Activated CD4-positive, CD25-positive, alpha-beta regulatory T cell treated with anti-CD3 and anti-CD28 coated beads, Interleukin-2, amount 50 U/mL, for 72 hours (primary cell): ENCODE measurements at places on chromosomes 7 and 10.

GRCh38 chr10:28897617-28898464, 220.5 kb downstream of the BAMBI start:
- DNase-seq: no peak

- no peak for DNase-seq
Observed at GRCh38 chr10:2251631-2252030, 514.3 kb upstream of the ADARB2 start.

- DNase-seq: no peak
Observed at GRCh38 chr7:25831062-25831691, 320.8 kb upstream of the NFE2L3 start.

DNA sequence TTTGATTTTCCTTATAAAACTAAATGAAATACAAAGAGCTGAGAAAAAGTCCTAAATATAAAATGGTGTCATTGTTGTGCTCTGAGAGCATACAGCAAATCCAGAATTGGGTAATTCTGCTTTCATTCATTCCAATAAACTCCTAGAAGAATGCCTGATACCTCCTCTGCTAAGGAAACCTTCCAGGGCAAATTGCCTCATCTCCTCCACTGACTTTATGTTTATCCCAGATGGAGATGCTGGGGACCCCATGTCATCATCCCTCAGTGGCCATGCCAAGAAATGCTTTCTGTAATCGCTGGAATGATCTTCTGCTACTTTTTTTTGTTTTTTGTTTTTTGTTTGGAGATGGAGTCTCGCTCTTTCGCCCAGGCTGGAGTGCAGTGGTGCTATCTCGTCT, 119.3 kb upstream of the PRKCQ start:
- DNase-seq: no peak

GRCh38 chr10:123042708-123043408, 34.1 kb downstream of the ACADSB start:
- DNase-seq: no peak

- no peak for DNase-seq
Observed at GRCh38 chr7:7117935-7118586, 64.3 kb upstream of the C1GALT1 start.

DNA sequence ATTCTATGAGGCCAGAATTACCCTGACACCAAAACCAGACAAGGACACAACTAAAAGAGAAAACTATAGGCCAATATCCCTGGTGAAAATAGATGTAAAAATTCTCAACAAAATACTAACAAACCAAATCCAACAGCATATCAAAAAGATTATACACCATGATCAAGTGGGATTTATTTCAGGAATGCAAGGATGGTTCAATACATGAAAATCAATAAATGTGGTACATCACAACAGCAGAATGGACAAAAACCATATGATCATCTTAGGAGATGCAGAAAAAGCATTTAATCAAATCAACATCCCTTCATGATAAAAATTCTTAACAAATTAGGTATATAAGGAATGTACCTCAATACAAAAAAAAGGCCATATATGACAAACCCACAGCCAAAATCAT, 5.6 kb upstream of the SCART1 start:
- DNase-seq: no peak

- no peak for DNase-seq
Observed at GRCh38 chr7:151342102-151342646, 562 bp downstream of the NUB1 start.

DNA sequence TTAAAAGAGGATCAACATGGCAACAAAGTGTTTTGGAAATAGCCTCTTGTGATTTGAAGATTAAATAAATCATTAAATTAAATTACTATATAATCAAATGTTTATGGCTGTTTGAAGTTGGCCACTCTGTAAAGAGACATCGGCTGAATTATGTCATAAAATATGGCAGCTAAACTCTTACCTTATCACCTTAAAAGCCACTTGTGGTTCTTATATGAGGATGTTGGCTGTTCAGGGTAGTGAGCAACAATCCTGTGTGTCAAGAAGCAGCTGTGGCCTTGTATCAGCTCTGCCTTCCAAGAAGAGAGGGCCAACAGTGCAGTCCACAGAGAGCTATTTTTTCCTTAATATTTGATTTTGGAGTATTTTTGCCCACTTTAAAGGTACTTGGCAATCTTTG, 113.4 kb upstream of the CDK6 start:
- no peak for DNase-seq

DNA sequence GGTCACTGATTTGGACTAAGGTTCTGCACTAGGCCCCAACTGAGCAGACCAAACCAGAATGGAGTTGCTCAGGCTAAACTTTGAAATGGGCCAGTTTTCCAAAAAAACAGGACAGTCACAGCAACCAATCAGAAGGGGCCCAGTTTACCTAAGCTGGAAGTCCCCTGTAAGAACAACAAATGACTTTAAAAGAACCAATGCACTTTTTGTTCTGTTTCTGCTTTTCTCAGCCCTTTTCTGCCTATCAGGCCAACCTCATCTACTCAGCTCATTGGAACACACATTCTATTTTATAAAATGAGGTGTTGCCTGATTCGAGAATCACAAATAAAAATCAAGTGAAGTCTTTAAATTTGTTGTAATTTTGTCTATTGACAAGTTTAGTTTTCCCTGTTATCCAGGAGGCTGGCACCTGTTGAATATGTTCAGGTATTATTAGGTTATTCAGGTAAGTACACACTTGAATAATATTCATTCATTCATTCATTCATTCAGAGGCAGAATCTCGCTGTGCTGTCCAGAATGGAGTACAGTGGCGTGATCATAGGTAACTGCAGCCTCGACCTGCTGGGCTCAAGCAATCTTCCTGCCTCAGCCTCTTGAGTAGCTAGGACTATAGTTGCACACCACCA, 168.7 kb downstream of the TAX1BP1 start:
- no peak for DNase-seq

DNA sequence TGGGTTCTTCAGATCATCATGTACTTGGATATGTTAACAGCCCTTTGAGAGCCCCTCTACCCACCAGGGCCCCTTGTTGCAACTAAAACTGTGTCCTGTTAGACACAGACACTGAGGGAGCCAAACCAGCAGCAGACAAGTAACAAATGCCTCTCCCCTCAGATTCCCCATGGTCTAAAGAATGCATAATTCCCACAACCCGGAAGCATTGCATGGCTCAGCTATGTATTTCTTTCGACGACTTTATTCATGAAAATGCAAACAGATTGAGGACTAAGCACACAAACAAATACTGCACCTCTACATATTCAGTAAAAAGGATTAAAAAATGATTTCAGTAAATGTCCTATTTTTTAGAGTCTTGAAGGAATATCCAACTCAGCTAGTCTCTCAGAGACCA, 70.1 kb upstream of the HECW1 start:
- no peak for DNase-seq

DNA sequence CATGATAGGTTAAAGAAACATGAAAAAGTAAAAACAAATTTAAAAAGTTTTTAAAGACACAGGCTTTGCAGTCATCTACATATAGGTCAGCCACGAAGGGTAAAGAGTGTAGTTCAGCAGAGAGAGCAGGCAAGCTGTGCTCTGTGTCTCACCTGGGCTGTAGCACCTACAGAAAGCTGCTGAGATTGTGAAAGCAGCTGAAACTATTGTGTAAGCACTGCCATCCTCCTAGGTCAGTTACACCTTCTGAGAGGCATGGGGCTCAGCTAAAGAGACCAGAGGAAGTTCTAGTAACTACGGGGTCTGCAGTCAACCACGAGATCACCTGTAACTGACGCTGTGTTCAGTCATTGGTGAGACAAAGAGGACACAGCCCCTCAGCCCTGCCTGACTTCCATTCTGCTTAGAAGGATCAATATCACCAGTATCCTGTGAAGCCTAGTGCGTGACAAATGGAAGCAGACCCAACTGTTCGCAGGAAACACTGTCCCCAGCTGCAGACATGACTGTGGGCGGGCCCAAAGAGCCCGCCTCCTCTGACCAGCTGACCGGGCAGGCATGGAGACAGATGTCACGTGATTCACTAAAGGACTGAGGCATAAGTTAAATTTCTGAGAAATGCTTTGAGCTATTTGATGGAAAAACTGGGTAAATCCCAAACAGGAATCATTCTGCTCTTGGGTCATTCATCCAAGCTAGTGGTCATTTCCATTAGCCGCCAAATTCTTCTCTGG, 87.9 kb downstream of the EBF3 start:
- DNase-seq: no peak

DNA sequence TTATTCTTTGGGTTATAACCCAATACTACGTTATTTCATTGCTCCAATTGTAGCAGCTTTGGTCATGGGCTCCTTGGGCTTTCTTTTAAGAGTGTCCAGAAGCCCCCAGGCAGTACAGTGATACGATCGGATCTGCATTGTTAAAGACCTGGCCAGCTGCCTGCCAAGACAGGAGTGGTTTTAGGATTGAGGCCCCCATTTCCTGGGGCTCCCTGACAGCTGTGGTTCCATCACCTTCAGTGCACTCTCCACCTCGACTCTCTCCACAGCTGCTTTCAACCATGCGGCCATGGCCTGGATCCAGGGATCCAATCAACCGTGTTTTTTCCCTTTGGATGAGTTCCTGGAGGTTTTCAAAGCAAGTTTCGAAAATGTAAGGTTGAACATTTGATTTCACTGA, 123.4 kb upstream of the BTBD16 start:
- DNase-seq: no peak

- no peak for DNase-seq
Observed at GRCh38 chr7:22357311-22358175, 589 bp upstream of the RAPGEF5 start.

GRCh38 chr7:105792488-105793370, 83.7 kb downstream of the ATXN7L1 start:
- DNase-seq: no peak

DNA sequence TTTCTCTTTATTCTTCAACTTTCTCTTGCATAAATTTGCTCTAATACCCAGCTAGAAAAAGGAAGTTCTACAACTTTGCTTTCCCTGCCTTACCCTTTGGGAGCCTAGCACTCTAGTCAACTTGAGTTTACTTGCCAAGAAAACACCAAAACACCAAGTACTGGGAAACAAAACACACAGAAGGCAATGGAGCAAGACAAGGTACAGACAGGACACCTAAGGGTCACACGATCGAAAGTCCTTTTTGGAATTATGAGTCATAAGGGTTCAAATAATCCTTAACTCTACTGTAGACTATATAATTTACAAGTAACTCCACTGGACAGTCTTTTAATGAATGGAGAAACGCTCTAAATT, 42.6 kb upstream of the ANAPC16 start:
- no peak for DNase-seq

DNA sequence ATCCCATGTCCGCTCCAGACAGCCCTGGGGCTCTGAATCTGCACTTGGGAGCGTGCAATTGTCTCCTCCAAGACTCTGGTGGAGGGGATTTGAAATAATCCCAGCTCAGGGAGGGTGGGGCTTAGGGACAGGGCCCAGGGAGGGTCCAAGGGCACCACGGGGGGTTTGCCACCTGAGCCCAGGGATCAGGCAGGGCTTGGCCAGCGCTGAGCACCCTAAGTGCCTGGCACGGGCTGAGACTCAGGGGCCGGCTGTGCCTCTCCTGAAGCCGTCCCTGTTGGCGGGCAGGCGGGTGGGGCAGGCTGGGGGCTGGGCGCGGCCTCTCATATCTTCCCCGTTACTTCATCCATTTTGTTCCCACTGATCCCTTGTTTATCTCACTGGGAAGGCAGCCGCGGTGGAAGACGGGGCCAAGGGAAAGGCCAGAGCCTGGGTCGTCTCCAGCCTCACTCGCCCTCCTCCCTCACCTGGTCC, 41.8 kb upstream of the ELN start:
- DNase-seq: no peak

GRCh38 chr10:31912289-31912688, 16.3 kb downstream of the ARHGAP12 start:
- DNase-seq: no peak

- peak; percentile 70 for DNase-seq
Observed at GRCh38 chr10:133258818-133259601, 17.7 kb downstream of the ADAM8 start.

DNA sequence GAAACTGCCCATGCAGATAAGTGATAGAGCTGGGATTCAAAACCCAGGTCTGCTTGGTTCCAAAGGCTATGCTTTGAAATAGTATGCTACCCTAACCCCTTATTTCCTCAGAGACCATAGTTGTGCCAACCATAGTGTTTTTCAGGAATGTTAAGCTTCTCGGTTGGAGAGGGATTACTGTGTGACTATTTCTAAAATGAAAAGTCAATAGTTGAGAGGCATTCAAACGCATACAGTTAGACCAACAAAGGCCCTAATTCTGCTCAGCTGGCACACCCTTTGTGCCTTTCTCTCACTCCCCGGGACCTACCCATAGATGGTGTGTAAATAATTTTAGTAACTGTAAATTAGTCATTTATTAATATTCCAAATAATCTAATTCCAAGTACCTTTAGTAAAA, 64.6 kb upstream of the RNF148 start:
- no peak for DNase-seq

DNA sequence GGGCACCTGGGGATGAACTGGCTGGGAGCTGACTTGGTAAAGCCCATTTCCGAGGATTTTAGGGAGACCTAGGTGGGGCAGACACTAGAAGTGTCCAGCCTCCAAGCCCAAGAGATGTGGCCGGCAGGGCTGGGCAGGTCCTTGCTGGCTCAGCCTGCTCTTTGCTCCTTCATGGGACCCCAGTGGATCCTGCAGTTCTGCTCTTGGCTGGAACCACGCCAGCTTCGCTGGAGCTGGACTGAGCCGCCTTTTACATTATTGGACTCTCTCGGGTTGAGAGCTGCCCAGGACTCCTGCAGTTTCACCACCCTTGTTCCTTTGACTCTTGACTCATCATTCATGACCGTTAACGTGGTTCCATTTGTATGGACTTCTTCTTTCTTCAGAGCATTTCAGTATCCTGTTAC, 5.7 kb downstream of the PPIF start:
- no peak for DNase-seq

DNA sequence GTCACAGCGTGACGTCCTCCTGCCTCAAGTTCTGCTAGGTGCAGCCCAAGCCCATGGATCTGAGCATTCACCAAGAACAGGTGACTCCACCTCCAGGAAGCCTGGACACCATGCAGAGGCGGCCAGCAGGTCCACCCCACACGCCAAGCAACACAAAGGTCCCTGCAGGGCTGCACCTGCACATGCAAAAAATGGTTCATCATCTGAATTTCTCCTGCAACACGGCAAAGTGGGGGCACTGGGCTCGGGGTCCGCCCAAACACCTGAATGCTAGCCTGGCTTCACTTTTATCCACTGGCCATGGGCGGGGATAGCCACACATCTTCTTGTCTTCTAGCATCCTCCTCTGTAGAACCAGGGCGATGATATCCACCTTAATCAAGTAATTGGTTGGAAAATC, 28.9 kb downstream of the CNPY1 start:
- no peak for DNase-seq

DNA sequence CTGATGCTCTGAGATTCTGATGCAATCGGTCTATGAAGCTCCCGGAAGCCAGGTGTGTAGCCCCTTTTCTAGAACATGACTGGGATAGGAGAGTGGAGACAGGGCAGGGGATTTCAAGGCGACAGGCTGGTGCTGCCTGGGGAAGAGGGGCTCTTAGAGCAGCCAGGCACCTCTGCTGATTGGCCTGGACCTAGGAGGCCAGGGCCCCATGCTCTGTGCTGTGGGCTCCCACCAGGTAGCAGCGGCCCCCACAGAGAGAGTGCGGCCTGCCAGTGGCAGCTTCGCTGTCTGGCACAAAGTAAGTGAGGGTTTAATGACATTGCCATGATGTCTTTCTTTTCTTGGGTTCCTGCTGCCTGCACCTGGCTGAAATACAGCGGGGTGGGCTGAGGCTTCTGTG, 99.4 kb upstream of the PODXL start:
- no peak for DNase-seq
